ENCODE measurements at places on chromosomes 5 and 9.
A peak's percentile ranks its signal among the peaks of the same experiment; 100 is the strongest.

GRCh38 chr5:125575891-125576505, 829.6 kb upstream of the ZNF608 start:
- no peak for DNase-seq

DNA sequence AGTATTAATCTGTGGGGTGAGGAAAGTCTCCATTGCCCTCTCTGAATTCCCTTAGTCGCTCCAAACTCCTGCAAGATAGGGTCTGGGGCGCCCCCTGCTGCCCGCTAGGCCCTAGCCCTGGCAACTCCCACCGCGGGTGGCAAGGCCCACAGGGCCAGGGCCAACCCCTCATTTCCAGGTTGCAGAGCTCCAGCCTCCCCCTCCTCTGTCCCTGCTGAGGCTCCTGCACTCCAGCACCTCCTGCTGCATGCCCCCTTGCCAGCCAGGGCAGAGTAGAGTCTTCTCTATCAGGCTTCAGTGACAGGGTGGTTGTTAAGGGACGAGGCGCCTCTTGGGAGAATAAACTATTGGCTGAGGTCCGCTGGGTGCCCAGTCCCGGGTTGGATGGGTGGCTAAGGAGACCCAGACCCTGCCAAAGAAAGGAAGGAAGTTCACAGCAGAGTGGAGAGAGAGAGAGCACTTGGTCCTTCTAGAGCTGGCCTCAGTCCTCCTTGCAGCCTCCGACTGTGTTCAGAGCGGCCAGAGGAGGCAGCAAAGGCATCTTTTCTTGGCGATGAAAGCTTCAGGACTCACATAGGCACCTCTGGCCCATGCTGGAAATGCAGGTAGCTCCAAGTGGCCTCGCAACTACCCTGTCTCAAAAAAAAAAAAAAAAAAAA, 45.6 kb downstream of the SAR1B start:
- peak; percentile 87 for DNase-seq

GRCh38 chr5:168778536-168778935, 199.4 kb upstream of the PANK3 start:
- no peak for DNase-seq

DNA sequence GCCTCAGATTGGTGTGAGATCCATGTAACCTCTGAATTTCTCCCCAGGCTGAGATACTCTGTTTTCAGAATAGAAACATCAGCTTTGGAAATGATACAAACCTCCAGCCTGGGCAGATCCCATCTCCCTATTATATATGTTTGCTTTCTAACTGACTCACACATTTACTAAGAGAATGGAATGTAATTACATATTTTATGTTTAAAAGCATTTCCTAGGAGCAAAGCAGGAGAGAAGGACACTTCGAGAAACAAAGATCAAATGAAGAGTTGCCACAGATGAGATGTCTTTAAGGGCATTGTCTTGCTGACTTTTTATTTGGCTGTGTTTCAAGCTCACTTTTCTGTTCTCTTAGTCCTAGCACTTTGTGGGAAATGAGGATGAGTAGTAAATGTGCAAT, 96.3 kb downstream of the CDH18 start:
- DNase-seq: no peak

GRCh38 chr9:130579738-130580463, 524 bp downstream of the FUBP3 start:
- DNase-seq: no peak

GRCh38 chr9:89427621-89428221, 70.2 kb downstream of the SEMA4D start:
- peak; percentile 74 for DNase-seq

GRCh38 chr5:116382032-116382873, 192.4 kb downstream of the SEMA6A start:
- no peak for DNase-seq

- no peak for DNase-seq
Observed at GRCh38 chr9:70462300-70462699, 47.8 kb upstream of the KLF9 start.

- DNase-seq: no peak
Observed at GRCh38 chr5:157471709-157472108, 11.7 kb downstream of the NIPAL4 start.

- DNase-seq: no peak
Observed at GRCh38 chr5:112064271-112064701, 307.3 kb upstream of the NREP start.

- no peak for DNase-seq
Observed at GRCh38 chr9:16023446-16023845, 470.6 kb downstream of the CCDC171 start.

GRCh38 chr9:15944341-15944740, 391.5 kb downstream of the CCDC171 start:
- no peak for DNase-seq

GRCh38 chr9:110224583-110224982, 16.6 kb upstream of the C9orf152 start:
- DNase-seq: no peak

- DNase-seq: no peak
Observed at GRCh38 chr9:4842734-4843133, 50.0 kb downstream of the RCL1 start.

- DNase-seq: no peak
Observed at GRCh38 chr5:73266176-73266738, 93.3 kb downstream of the TMEM174 start.

GRCh38 chr9:21119093-21119770, 22.4 kb downstream of the IFNW1 start:
- DNase-seq: no peak

GRCh38 chr5:80973027-80973426, 12.9 kb downstream of the RASGRF2 start:
- no peak for DNase-seq

- DNase-seq: no peak
Observed at GRCh38 chr9:94792511-94792910, 66.0 kb downstream of the AOPEP start.

GRCh38 chr5:132387640-132388117, 18.2 kb downstream of the SLC22A5 start:
- no peak for DNase-seq

GRCh38 chr9:134209731-134210311, 45.5 kb upstream of the RNU6ATAC start:
- no peak for DNase-seq

- no peak for DNase-seq
Observed at GRCh38 chr9:121985792-121986494, 107.2 kb downstream of the TTLL11 start.

DNA sequence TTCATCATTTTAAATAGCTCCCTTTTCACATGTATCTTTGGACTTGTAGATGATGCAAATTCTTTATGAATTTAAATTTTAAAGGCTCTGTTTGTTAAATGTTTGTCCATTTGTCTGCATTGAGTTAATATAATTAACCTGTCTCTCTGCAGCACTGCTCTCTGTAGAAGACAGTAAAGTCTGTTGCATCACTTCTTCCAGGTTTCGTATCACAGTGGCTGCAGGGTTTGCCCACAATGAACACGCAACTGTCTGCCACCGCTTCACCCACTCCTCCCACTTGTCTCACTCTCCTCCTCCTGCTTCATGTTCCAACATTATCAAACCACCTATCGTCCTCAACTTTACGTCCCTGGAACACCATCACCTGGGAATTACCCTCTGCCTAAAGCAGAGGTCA, 231.3 kb upstream of the SLC30A5 start:
- DNase-seq: no peak

GRCh38 chr5:116614603-116614920, 39.9 kb upstream of the SEMA6A start:
- no peak for DNase-seq

DNA sequence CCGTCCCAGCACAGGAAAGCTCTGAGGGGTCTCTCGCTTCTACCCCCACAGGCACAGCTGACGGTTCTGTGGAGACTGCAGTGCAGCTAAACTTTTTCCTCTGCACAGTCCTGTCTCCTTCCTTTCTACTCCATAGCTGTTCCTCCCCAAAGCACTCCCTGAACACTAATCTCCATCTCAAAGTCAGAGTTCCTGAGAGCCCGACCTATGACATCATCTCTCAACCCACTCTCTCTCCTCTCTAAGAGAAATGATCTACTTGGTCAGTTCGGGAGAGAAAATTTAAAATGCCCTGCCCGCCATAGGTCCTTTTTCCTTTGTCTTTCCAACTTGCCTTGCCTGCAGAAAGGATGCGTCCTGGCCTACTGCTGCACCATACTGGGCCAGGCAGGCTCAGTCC, 90.6 kb downstream of the FANCC start:
- no peak for DNase-seq

- DNase-seq: no peak
Observed at GRCh38 chr5:169081000-169081724, 219.8 kb downstream of the SLIT3 start.

- no peak for DNase-seq
Observed at GRCh38 chr9:89353989-89354388, 35.7 kb downstream of the SECISBP2 start.

DNA sequence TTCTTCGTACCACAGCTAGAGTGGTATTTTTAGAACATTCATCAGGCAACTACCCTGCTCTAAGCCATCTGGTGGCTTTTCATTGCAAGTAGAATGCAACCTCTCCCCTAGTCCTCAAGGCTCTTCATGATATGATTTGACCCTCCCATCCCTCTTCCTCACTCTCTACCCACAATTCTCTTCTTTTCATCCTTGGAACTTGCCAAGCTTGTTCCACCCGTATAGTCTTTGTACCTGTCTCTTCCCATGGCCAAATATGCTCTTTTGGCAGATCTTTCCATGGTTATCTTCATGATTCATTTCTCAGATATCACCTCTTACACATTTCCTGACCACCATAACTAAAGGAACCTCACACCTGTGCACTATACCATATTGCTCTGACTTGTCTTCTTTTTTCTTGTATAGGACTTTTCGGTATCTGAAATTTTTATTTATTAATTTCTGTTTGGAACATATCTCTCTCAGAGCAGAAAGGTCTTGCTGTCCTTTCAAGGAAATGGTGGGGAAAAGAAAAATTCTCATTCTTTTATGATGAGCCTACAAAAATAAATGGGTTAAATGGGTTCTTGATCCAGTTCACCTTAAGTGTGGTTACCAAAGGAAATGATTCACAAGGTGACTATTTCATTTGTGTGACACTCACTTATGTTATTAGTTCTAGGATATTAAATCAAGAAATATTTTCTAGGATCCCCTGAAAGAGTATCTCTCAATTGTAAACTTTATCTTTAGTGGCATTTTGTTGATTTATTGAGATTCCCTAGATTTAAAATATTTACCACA, 3.7 kb upstream of the CD274 start:
- no peak for DNase-seq

GRCh38 chr5:21613971-21614488, 1239.1 kb downstream of the CDH12 start:
- DNase-seq: no peak

- DNase-seq: no peak
Observed at GRCh38 chr9:20331095-20331685, 291.1 kb downstream of the MLLT3 start.

GRCh38 chr9:92711844-92712243, 41.9 kb upstream of the IPPK start:
- peak; percentile 15 for DNase-seq

- no peak for DNase-seq
Observed at GRCh38 chr5:911601-912000, 18.9 kb downstream of the TRIP13 start.

DNA sequence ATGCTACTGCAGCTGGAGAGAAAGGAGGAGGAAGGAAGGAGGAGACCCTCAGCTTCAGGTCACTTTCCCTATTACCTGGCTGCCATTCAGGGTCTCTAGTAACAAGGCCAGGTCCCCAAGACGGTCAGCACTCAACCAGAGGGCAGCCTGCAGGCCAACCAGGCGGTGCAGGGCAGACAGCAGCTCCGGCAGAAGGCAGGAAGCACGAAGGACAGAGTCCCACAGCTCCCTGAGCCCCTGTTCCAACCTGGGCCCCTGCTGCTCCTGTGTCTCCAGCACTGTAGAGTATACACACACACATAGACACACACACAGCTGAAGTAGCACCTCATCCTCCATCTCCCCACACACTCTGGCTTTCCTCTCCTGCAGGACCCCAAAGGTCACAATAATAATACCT, 1.7 kb downstream of the FANCG start:
- no peak for DNase-seq

- no peak for DNase-seq
Observed at GRCh38 chr9:79604921-79605562, 33.3 kb downstream of the TLE4 start.

- DNase-seq: no peak
Observed at GRCh38 chr5:16378762-16379161, 86.8 kb downstream of the ZNF622 start.

- no peak for DNase-seq
Observed at GRCh38 chr5:143106174-143106573, 297.3 kb downstream of the NR3C1 start.

DNA sequence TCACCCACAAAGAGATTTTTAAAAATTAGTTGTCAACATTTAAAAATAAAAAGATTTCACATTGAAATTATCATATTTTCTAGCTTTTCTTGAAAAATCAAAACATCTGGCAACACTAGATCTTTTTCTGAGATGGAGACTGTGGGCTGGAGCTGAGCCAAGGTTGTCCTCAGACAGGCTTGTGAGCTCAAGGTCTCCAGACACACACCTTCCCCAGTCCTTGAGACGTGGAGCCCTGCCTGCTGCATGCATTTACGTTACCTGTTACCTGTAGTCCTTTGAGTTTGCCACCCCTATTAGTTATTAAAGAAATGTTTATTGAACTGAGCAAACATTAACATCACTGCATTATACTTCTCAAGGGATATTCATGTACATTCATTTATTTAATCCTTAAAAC, 87.5 kb upstream of the TLE1 start:
- no peak for DNase-seq

- no peak for DNase-seq
Observed at GRCh38 chr5:22541037-22541436, 312.1 kb downstream of the CDH12 start.

DNA sequence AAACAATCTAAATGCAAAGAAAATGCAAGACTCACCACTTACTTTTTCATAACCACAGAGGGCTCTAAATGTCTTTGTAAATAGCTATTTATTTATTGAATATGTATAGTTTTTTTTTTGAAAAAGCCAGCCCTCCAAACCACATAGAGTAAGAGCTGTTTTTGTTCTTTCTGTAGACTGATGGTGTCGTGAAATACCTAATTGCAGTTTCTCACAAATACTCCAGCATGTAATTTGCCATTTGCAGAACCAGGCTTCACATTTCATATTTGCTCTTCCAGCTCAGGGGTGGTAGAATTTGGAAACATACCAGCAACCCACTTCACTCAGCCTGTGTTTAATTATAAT, 159.8 kb downstream of the TMC1 start:
- no peak for DNase-seq

- no peak for DNase-seq
Observed at GRCh38 chr9:77677957-77678535, 29.9 kb upstream of the GNA14 start.

DNA sequence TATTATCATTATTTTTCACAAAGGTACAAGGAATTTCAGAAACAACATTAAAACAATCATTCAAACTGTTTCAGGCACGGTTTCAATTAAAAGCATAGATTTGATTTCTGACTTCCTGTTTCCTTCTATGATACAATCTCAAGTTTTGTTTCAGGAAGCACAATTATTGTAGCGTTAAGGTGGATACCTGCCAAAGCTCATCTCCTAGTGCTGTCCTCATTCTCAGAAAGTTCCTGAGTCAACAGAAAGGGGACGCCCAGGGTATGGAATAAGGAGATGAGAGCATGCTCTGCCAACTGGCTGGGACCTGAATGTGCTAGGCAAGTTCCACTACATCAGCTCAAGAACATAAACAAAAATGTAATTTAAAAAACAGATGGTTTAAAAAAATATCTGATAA, 2.0 kb upstream of the TRIM14 start:
- no peak for DNase-seq

- no peak for DNase-seq
Observed at GRCh38 chr5:105207066-105207465, 1644.5 kb upstream of the NUDT12 start.
